T-cell (primary cell): ENCODE measurements at places on chromosomes 13 and 19.

- peak; percentile 41 for DNase-seq
- peak overlapping the region; percentile 12 for H3K4me3 ChIP-seq
- H3K27ac ChIP-seq: peak overlapping the region; percentile 89
- peaks cover 24% of the 10 kb centered on the region for H3K4me1 ChIP-seq
- no peaks in the 10 kb centered on the region for H3K27me3 ChIP-seq
- no peaks in the 10 kb centered on the region for H3K36me3 ChIP-seq
Observed at GRCh38 chr19:16342002-16342715, 17.5 kb downstream of the KLF2 start.

GRCh38 chr19:18684642-18684993 is 1.1 kb downstream of the CRTC1 start:
- H3K27me3 ChIP-seq: peaks cover 2% of the 10 kb centered on the region
- H3K4me1 ChIP-seq: peaks cover 9% of the 10 kb centered on the region
- no peak for DNase-seq
- no peaks in the 10 kb centered on the region for H3K36me3 ChIP-seq

DNA sequence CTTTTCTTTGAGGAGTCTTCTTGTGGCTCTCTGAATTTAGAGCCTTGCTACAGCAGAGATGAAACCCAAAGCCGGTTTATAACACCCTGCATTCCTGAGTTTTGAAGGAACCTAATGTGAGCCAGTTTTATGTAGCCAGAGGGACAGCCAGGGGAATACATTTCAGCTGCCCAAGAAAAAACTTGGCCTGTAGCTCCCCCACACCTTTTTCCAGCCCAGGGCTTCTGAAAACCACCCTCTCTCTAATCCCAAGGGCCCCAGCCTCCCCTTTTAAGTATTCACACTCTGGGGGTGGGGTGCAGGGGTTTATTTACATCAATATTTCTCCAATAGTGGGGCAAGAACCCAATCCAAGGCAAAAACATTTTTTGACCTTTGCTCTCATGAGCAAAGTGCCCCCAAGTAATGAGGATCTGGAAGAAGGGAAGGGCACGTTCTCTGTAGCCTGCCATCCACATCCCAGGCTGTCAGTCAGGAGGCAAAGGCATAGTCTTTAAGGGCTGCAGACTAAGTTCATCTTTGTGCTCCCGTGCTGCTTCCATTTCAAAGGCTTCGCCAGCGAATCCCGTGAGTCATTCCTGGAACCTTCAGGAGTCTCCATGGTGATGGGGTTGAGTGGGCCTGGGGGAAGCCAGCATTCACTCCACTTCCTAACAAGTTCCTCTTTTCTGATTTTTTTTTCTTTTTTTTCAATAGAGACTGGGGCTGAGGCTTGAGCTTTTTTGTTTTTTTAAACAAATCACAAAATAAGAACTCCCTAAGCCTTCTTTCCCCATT is 33.2 kb upstream of the MEDAG start:
- H3K27me3 ChIP-seq: peaks cover 42% of the 10 kb centered on the region
- no peak for DNase-seq
- H3K4me1 ChIP-seq: peaks cover 2% of the 10 kb centered on the region
- H3K36me3 ChIP-seq: no peaks in the 10 kb centered on the region
- no peak overlapping the region for H3K4me3 ChIP-seq
- no peak overlapping the region for H3K27ac ChIP-seq

DNA sequence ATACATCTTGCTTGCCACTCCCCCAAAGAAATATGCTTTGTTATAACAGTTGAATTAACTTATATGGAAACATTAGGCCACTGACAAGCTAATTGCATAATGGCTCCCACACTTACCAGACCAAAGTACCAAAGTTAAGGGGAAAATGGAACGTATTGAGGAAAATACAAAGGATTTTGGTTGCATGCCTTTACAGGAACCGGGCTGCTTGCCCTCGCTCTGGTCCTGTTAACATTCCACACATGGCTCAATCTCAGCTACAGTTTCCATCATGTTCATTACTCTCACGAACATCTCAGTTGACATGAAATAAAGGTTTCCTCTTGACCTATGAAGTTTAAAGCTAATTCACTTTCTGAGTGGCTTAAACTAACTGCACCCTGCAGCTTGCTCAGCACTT is 220.7 kb upstream of the RXFP2 start:
- DNase-seq: no peak
- H3K27me3 ChIP-seq: no peaks in the 10 kb centered on the region
- H3K27ac ChIP-seq: no peak overlapping the region
- no peaks in the 10 kb centered on the region for H3K36me3 ChIP-seq

- no peak for DNase-seq
- H3K27me3 ChIP-seq: no peaks in the 10 kb centered on the region
- no peak overlapping the region for H3K4me3 ChIP-seq
- H3K36me3 ChIP-seq: no peaks in the 10 kb centered on the region
- no peaks in the 10 kb centered on the region for H3K4me1 ChIP-seq
Observed at GRCh38 chr19:31546205-31546960, 197.1 kb upstream of the TSHZ3 start.

- DNase-seq: no peak
- no peak overlapping the region for H3K27ac ChIP-seq
- H3K27me3 ChIP-seq: no peaks in the 10 kb centered on the region
- H3K4me3 ChIP-seq: no peak overlapping the region
- peaks cover 26% of the 10 kb centered on the region for H3K36me3 ChIP-seq
- H3K4me1 ChIP-seq: peaks cover 2% of the 10 kb centered on the region
Observed at GRCh38 chr19:18440415-18440877, 2.5 kb upstream of the ISYNA1 start.

GRCh38 chr19:40348961-40349507 is 539 bp downstream of the PLD3 start:
- peaks cover 19% of the 10 kb centered on the region for H3K4me1 ChIP-seq
- H3K36me3 ChIP-seq: no peaks in the 10 kb centered on the region
- no peaks in the 10 kb centered on the region for H3K27me3 ChIP-seq
- DNase-seq: no peak
- H3K4me3 ChIP-seq: peak overlapping the region; percentile 72
- peak overlapping the region; percentile 64 for H3K27ac ChIP-seq

DNA sequence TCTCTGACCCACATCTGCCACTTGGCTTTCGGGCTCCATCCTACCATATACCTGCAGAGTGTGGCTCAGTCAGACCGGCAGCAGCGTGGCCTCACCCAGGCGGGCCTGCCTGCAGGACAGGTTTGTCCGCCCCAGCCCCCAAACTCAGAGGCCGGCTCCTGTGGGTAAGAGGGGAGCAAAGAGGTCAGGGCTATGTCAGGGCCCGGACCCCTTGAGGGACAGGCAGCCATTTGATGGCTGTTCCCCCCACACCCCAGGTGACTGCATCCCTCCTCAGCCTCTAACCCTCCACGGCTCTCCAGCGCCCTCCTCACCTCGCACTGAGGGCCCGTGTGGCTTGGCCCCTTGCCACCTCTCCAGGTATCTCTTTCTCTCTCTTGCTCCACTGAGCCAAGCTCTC is 12.3 kb upstream of the ZBTB32 start:
- H3K4me3 ChIP-seq: no peak overlapping the region
- no peaks in the 10 kb centered on the region for H3K4me1 ChIP-seq
- H3K36me3 ChIP-seq: no peaks in the 10 kb centered on the region

GRCh38 chr13:35990196-35990595 is 141.0 kb downstream of the DCLK1 start:
- H3K36me3 ChIP-seq: no peaks in the 10 kb centered on the region
- H3K4me1 ChIP-seq: no peaks in the 10 kb centered on the region
- no peaks in the 10 kb centered on the region for H3K27me3 ChIP-seq
- no peak overlapping the region for H3K4me3 ChIP-seq
- no peak overlapping the region for H3K27ac ChIP-seq

GRCh38 chr19:45591004-45591637 is 6.5 kb upstream of the OPA3 start:
- peak; percentile 30 for DNase-seq
- no peaks in the 10 kb centered on the region for H3K36me3 ChIP-seq
- peaks cover 56% of the 10 kb centered on the region for H3K27me3 ChIP-seq
- H3K4me1 ChIP-seq: no peaks in the 10 kb centered on the region
- no peak overlapping the region for H3K4me3 ChIP-seq

DNA sequence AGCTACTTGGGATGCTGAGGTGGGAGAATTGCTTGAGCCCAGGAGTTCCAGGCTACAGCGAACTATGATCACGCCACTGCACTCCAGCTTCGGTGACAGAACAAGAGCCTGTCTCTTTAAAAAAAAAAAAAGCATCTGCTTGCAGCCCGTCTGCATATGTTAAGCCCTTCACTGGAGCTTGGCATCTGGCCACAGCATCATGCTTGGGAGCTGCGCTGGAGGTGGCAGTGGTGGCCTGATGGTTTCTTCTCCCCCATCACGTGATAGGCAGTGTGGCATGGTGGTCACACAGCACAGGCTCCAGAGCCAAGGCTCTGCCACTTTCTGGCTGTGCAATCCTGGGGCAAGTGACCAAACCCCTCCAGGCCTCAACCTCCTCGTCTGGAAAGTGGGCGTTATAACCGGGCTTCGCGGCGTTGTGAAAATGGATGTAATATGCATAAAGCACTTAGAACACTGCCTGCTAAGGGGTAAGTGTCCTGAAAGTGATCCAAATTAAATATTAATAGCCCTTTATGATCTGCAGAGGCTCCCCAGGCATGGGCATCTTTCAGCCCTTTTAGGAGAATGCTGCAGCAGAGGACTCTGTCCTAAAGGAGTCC is 24.4 kb downstream of the MARK4 start:
- H3K27ac ChIP-seq: no peak overlapping the region
- H3K4me1 ChIP-seq: no peaks in the 10 kb centered on the region
- no peak overlapping the region for H3K4me3 ChIP-seq
- H3K36me3 ChIP-seq: peaks cover 10% of the 10 kb centered on the region
- DNase-seq: no peak

GRCh38 chr13:97021241-97021640 is 27.0 kb upstream of the OXGR1 start:
- no peak overlapping the region for H3K27ac ChIP-seq
- no peak overlapping the region for H3K4me3 ChIP-seq
- no peaks in the 10 kb centered on the region for H3K4me1 ChIP-seq
- H3K36me3 ChIP-seq: no peaks in the 10 kb centered on the region
- no peak for DNase-seq

DNA sequence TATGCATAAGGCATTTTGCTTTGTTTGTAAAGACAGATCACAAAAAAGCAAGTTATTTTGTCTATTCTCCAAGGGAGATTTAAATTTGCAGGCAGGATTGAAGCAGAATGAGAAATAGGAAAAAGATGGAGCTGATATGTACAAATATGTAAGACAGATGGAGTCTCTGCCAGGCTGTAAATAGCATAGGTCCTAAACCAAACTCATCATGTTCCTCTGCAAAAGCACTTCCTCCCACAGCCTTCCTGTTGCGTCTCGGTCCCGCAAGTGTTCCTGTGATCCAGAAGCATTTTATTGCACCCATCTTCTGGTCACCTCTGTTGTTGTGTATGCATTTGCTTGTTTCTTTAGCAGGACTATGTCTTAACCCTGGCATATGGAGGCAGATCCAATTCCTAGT is 95.7 kb upstream of the CLDN10 start:
- peaks cover 2% of the 10 kb centered on the region for H3K4me1 ChIP-seq
- no peak overlapping the region for H3K4me3 ChIP-seq
- peaks cover 15% of the 10 kb centered on the region for H3K27me3 ChIP-seq
- H3K27ac ChIP-seq: no peak overlapping the region

GRCh38 chr13:103087275-103087674 is 21.1 kb upstream of the SLC10A2 start:
- no peak overlapping the region for H3K4me3 ChIP-seq
- H3K36me3 ChIP-seq: no peaks in the 10 kb centered on the region
- no peaks in the 10 kb centered on the region for H3K4me1 ChIP-seq
- no peak overlapping the region for H3K27ac ChIP-seq
- DNase-seq: no peak

- no peaks in the 10 kb centered on the region for H3K36me3 ChIP-seq
- DNase-seq: no peak
- no peaks in the 10 kb centered on the region for H3K4me1 ChIP-seq
- H3K27ac ChIP-seq: no peak overlapping the region
- no peak overlapping the region for H3K4me3 ChIP-seq
Observed at GRCh38 chr19:15570420-15570819, 44.6 kb upstream of the CYP4F8 start.

DNA sequence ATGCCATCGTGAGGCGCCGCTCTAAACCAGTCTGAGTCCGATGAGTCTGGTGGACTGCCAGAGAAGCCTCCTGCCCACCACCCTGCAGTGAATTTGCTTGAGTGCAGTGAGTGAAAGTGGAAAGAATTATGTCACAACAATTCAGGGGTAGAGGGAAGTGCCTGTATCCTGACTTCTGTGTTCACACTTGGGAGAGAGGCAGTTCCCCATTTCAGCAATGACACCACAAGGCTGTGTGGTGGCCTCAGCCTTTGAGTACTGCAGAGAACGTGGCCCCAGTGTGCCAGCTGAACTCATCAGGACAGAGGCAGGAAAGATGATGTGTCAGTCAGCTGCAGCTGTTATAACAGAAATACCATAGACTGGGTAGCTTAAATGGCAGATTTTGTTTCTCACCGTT is 155.6 kb downstream of the COG6 start:
- H3K27me3 ChIP-seq: no peaks in the 10 kb centered on the region
- no peak overlapping the region for H3K4me3 ChIP-seq
- no peak overlapping the region for H3K27ac ChIP-seq
- H3K4me1 ChIP-seq: no peaks in the 10 kb centered on the region
- DNase-seq: no peak
- no peaks in the 10 kb centered on the region for H3K36me3 ChIP-seq

GRCh38 chr13:21413013-21413412 is 46.1 kb downstream of the ZDHHC20 start:
- H3K27me3 ChIP-seq: no peaks in the 10 kb centered on the region
- no peak overlapping the region for H3K4me3 ChIP-seq
- no peak overlapping the region for H3K27ac ChIP-seq
- no peaks in the 10 kb centered on the region for H3K4me1 ChIP-seq
- peaks cover 18% of the 10 kb centered on the region for H3K36me3 ChIP-seq
- no peak for DNase-seq

GRCh38 chr13:50438351-50438750 is 405.1 kb downstream of the DLEU7 start:
- no peaks in the 10 kb centered on the region for H3K36me3 ChIP-seq
- DNase-seq: no peak
- no peak overlapping the region for H3K4me3 ChIP-seq
- no peaks in the 10 kb centered on the region for H3K27me3 ChIP-seq

DNA sequence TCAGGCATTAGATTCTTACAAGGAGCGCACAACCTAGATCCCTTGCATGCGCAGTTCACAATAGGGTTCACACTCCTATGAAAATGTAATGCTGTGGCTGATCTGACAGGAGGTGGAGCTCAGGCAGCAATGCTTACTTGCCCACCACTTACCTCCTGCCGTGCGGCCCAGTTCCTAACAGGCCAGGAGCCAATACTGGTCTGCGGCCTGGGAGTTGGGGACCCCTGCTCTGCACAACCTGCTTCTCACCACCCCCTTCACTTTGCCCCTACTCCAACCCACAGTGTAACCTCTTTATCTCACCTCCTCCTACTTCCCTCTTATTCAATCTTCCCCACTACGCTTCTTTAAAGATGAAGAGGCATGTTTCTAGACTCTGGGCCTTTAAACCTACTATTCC is 240.2 kb downstream of the RGCC start:
- DNase-seq: no peak
- H3K4me1 ChIP-seq: no peaks in the 10 kb centered on the region
- H3K27ac ChIP-seq: no peak overlapping the region
- no peak overlapping the region for H3K4me3 ChIP-seq
- H3K36me3 ChIP-seq: no peaks in the 10 kb centered on the region

- H3K27ac ChIP-seq: no peak overlapping the region
- DNase-seq: no peak
- H3K27me3 ChIP-seq: no peaks in the 10 kb centered on the region
Observed at GRCh38 chr19:56976995-56977906, 136.7 kb upstream of the PEG3 start.
